ENCODE measurements at places on chromosomes 4 and X.

GRCh38 chrX:74383611-74384010 is 37.7 kb upstream of the SLC16A2 start:
- peak; percentile 57 for DNase-seq

- DNase-seq, result no peak
These were observed 21.6 kb downstream of the LUZP4 start for GRCh38 chrX:115311139-115311538.

GRCh38 chr4:142383354-142383753 is 462.7 kb downstream of the INPP4B start:
- no peak for DNase-seq

DNA sequence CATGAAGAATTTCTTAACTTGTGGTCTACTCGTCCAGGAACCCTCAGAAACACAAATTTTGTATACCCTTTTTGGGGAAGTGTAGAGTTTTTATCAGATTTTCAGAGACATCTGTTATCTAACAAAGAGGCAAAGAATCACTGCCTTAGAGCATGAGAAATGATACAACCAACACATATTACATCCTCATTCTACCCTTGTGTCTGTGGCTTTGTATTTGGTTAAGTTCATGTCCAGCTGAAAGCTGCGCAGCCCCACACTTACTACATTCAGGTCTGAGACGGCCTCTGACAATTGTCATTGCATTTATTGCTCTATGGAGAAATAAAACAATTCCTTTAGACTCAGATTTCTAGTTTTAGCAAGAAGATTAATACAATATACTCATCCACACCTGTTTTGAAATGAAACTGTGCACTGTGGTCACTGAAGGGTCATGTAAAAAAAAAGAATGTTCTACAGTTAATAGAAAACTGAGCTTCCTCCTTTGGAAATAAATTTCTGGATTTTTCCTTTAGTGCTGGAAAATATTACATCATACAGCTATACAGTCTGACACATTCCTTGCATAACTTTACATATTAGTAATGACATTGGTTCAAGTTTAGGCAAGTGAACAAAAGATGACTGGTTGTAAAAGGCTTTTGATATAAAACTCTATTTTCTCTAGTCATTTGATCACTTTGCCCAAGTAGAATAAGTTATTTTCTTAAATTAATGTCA is 39.8 kb downstream of the GLRB start:
- peak; percentile 85 for DNase-seq

- no peak for DNase-seq
These were observed 393 bp downstream of the SH3KBP1 start for GRCh38 chrX:19886883-19887531.

DNA sequence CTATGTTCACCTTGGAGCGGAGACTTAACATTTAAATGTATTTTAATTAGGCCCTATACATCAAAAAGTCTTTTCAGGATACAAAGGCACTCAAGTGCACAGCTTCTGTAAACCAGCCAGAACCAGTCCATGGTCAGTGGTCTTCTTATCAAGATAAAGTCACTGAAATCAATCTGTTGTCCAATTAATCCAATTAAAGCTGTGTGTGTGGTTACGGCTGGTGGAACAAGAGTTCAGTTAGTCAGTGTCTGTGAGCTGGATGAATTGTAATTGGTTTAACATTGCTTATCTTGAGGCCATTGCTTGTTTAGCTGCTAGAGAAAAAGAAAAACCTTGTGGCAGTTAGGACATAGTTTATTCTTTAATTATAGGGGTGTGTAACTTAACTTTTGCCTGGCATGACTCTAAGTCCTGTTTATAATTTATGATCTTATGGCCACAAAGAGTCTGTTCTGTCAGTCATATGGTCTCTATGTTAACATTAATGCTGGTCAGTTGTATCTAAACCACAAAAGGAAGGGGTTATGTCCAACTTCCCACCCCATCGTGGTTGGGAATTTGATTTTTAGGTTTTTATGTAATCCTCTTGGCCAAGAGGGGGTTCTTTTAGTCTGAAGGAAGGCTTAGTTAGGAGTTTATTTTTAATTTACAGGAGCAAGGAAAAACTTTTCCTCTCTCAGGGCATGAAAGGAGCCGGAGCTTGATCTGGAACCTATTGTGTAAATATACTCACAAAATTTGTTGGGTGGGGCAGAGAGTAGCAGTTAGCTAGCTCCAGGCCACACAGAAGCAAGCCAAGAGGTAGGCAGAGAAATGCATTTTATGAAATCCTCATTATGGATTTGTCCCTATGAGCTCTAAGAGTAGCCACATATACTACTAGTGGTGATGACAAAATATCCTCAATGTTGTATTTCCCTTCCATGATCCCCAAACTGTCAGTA is 665.7 kb upstream of the ACTRT1 start:
- no peak for DNase-seq

DNA sequence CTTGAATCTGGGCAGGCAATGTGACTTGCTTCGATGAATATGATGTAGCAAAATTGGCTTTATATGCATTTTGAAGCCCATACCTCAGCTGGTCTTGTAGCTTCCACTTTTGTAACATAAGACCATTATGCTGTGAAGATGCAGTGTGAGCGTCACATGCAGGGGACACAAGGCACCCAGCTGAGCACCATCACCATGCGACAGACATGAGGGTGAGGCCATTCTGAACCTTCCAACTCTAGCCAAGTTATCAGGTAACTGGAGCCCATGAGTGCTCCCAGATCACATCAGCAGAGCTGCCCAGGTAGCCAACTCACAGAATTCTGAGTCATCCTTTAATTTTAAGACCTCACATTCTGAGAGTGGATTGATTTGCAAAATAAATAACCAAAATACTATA is 705.9 kb downstream of the FSTL5 start:
- no peak for DNase-seq

GRCh38 chr4:141241986-141242385 is 21.3 kb downstream of the ZNF330 start:
- DNase-seq, result peak; percentile 23

All from fibroblast of skin of scalp (primary cell).